ENCODE measurements at places on chromosomes 5 and 9. TPM values are rescaled to one million over a fixed set of nuclear protein-coding genes. Genes with fewer than 3 reads are reported as not detected.
A peak's percentile ranks its signal among the peaks of the same experiment; 100 is the strongest.

DNA sequence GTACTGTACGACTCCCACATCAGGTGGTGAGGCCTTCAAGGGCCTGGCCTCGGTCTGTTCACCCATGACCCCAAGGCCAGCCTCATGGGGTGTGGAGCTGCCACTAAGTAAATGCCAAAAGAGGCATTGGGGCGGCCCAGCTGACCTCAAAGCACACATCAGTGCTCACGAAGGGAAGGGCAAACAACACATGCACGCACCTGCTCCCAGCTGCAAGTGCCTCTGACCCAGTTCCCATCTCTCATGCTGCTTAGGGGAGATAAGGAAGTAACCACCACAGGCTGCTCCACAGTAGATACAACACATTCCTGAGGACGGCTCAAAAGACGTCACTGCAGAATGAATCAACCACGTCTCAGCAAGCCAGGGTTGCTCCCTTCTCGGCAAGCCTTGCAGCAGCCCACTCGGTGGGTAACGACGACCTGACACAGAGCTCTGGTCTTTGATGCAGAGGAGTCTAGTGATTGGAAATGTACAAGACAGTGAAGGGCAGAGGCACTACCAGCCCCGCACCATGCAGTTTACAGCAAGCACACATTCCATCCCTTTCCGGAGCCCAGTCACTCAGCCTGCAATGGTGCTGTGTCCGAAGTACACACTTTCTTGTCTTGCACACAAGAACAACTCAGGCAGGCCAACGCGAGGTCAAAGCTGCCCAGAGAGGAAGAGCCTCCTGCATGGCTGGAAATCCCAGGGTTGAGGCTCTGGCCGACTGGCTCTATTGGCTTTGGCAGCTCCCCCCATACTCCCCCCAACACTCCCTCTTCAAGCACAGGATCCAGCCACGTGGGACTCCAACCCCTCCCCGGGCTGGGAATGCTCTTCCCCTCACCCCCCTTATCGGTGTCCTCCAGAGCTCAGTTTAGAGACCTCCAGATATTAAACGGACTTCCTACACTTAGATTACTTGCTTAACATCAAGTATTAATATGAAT lies 31.8 kb downstream of the FABP6 start:
- H3K27ac ChIP-seq, result no peak overlapping the region
- no peaks in the 10 kb centered on the region for H3K4me1 ChIP-seq
- H3K36me3 ChIP-seq, result no peaks in the 10 kb centered on the region
- no peak for DNase-seq
- no peak overlapping the region for H3K4me3 ChIP-seq
- H3K27me3 ChIP-seq, result peaks cover 48% of the 10 kb centered on the region

- H3K27ac ChIP-seq, result peak overlapping the region; percentile 86
- H3K4me1 ChIP-seq, result peaks cover 15% of the 10 kb centered on the region
- DNase-seq, result no peak
- H3K27me3 ChIP-seq, result no peaks in the 10 kb centered on the region
- peaks cover 13% of the 10 kb centered on the region for H3K36me3 ChIP-seq
- no peak overlapping the region for H3K4me3 ChIP-seq
Measured at GRCh38 chr9:121169094-121169601, 32.5 kb downstream of the RAB14 start.

GRCh38 chr5:54184806-54185205 lies 125.6 kb downstream of the ARL15 start:
- peaks cover 4% of the 10 kb centered on the region for H3K4me1 ChIP-seq
- peaks cover 3% of the 10 kb centered on the region for H3K36me3 ChIP-seq
- DNase-seq, result no peak
- no peak overlapping the region for H3K4me3 ChIP-seq

DNA sequence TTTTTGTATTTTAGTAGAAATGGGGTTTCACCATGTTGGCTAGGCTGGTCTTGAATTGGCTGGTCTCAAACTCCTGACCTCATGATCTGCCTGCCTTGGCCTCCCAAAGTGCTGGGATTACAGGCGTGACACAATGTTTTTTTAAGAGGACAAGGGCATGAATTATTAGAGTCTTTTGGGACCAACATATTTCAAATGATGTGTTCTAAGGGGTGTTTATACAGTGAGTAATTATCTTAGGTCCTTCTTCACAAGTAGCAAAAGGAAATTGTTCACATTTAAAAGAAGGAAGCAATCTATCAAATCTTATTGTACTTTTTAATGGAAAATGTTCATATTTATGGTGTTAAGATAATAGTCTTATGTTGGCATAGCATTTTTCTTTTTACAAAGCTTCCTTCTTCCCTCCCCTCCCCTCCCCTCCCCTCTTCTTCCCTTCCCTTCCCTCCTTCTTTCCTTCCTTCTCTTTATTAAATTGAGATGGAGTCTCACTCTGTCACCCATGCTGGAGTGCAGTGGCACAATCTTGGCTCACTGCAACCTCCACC lies 6.7 kb downstream of the GNG10 start:
- DNase-seq, result no peak
- no peaks in the 10 kb centered on the region for H3K27me3 ChIP-seq
- peak overlapping the region; percentile 39 for H3K27ac ChIP-seq
- no peak overlapping the region for H3K4me3 ChIP-seq

DNA sequence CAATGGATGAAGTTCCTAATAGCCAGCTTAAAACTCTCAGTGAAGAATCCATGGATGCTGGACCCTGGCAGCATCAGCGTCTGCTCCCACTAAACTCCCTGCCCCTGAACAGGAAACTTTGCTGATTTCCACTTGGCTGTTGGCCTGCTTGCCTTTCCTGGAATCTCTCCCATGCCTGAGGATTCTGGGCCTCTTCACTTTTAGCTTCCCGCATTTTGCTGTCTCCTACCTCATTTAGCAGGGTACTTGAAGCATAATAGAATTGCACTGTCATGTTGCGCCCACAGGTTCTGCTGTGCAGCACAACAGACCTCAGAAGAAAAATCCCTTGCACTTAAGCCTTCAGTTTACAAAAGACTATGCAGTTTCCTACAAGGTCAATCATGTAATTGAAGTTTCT lies 127.6 kb downstream of the DROSHA start:
- DNase-seq, result no peak
- H3K36me3 ChIP-seq, result peaks cover 8% of the 10 kb centered on the region
- no peaks in the 10 kb centered on the region for H3K27me3 ChIP-seq
- no peak overlapping the region for H3K27ac ChIP-seq
- no peaks in the 10 kb centered on the region for H3K4me1 ChIP-seq

GRCh38 chr9:31606678-31607077 lies 777.8 kb upstream of the ACO1 start:
- no peaks in the 10 kb centered on the region for H3K4me1 ChIP-seq
- no peak overlapping the region for H3K27ac ChIP-seq
- H3K36me3 ChIP-seq, result no peaks in the 10 kb centered on the region
- H3K27me3 ChIP-seq, result no peaks in the 10 kb centered on the region
- no peak for DNase-seq

GRCh38 chr9:87193925-87194868 lies 246.9 kb upstream of the GAS1 start:
- H3K4me3 ChIP-seq, result no peak overlapping the region
- no peaks in the 10 kb centered on the region for H3K4me1 ChIP-seq
- no peaks in the 10 kb centered on the region for H3K27me3 ChIP-seq
- H3K27ac ChIP-seq, result no peak overlapping the region
- no peak for DNase-seq

DNA sequence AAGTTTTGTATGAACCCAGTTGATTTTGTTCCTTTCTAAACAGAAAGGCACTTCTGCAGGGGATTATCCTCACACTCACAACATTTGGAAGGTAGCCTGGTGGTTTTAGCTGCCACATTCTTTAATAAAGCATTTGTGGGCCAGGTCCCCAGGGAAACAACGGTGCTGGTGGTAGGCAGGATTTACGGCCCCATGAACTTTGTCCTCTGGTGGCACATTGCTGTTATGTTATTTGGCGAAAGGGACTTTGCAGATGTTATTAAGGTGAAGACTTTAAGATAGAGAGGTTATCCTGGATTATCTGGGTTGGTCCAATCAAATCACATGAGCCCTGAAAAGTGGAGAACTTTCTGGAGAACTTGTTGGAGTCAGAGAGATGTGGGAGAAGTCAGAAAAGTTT lies 86.3 kb upstream of the C9orf72 start:
- no peaks in the 10 kb centered on the region for H3K4me1 ChIP-seq
- peaks cover 3% of the 10 kb centered on the region for H3K36me3 ChIP-seq
- no peak for DNase-seq
- no peak overlapping the region for H3K27ac ChIP-seq

GRCh38 chr5:148540647-148541046 lies 113.7 kb downstream of the HTR4 start:
- H3K27me3 ChIP-seq, result peaks cover 10% of the 10 kb centered on the region
- no peak overlapping the region for H3K27ac ChIP-seq
- H3K4me1 ChIP-seq, result no peaks in the 10 kb centered on the region
- H3K4me3 ChIP-seq, result no peak overlapping the region
- DNase-seq, result no peak
- H3K36me3 ChIP-seq, result no peaks in the 10 kb centered on the region

GRCh38 chr9:89183146-89183545 lies 4.5 kb upstream of the SHC3 start:
- H3K27me3 ChIP-seq, result peaks cover 52% of the 10 kb centered on the region
- no peak overlapping the region for H3K4me3 ChIP-seq
- peaks cover 13% of the 10 kb centered on the region for H3K4me1 ChIP-seq

Gene DMRT2
- total RNA-seq, result not detected

Gene FGF1
- not detected for total RNA-seq

Gene TAF1L
- total RNA-seq, result not detected

Gene BTNL8
- not detected for total RNA-seq

Gene SEMA6A
- total RNA-seq, result 0.31 TPM

Gene FSTL4
- total RNA-seq, result not detected
